ENCODE measurements at places on chromosomes 1 and 21.

DNA sequence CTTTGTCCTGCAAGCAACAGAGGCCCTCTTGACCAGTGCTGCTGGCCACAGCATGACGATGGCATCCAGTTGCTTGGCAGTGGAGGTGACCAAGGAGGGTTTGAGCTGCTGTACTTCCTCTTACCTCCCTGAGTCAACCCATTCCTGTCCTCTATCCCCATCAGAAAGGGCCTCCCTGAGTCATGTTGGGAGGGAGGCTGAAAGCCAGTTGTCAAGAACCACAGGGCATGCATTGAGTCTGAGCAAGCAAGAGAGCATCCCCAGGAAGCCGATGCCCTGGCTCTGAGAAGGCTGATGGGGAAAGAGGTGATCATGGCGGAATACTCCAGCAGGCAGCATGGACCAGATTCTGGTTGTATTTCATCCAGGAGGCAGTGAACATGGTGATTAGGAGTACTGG lies 69.6 kb downstream of the LACTBL1 start:
- DNase-seq, result no peak

- DNase-seq, result no peak
These were observed at the start of gene ANGPTL7 for GRCh38 chr1:11188858-11189451. Gene ANGPTL7, plus strand, starts transcription at chr1:11189355. Its CDS starts 225 bp downstream, at chr1:11189580.

DNA sequence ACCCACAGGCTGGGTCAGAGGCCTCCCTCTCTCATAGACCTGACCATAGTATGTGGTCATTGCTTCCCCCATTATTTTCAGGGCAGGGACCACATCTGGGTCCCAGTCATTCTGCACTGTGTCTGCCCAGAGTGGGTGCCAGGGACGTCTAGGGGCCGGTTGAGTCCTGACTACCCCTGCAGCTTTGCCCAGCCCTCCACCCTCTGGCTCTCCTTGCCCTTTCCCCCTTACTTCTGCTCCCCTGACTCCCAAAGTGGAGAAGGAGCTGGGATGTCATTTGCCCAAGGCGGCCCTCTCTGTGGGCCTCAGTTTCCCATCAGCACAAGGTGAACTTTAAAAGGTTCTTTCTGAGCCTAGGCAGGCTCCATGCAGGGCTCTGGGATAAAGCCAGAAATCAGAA lies 4.3 kb upstream of the TTC22 start:
- no peak for DNase-seq

GRCh38 chr1:20197329-20197791 lies 11.0 kb upstream of the PLA2G2C start:
- DNase-seq, result no peak

DNA sequence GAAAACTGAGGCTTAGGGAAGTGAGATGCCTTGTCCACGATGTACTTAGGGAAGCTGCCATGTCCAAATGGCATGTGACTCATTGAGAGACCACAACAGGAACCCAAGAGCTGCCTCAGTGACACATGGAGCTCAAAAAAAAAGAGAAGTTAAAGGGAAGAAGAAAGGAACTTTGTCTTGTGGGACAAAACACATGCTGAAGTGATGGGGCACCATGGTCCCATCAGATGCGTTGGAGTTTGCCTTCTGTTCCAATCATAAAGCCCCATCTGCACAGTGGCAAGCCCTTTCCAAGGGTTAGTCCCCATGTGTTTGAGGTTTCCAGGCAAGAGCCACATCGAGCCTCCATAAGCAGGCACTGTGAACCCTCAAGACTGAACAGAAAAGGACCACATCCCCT lies 8.0 kb downstream of the MED8 start:
- DNase-seq, result no peak

DNA sequence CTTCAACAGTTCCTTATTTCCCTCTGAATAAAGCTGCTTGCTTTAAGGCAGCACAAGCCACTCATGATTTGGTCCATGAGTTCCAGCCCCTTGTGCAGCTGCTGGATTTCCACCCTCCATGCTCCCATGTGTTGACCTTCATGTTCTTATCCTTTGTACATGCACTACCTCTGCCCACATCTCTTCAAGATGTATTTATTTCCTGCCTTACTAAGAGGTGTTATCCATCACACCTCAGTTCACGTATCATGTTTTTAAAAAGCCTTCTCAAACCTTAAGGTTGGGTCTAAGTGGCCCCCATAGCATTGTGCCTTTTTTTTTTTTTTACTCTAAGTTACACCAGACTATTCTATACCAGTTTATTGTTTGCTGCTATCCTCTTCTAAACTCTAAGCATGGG lies 107.7 kb downstream of the SIPA1L2 start:
- no peak for DNase-seq

DNA sequence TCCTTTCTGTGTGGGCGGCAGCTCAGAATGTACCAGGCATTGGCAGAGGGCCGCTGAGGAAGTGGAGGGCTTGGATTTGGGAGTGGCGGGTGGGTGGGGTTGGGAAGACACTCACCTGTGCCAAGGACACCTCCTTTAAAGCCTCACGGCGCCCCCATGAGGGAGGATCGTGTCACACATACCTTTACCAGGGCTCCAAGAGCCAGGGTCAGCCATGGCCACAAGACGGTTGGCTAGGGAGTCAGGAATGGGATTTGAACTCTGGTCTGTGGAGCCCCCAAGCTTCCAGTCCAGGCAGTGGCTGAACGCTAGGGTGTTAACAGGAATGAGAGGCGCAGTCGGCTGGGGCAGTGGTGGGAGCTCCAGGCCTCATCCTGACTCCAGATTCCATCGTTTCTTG lies 4.6 kb downstream of the NBL1 start:
- DNase-seq, result no peak

DNA sequence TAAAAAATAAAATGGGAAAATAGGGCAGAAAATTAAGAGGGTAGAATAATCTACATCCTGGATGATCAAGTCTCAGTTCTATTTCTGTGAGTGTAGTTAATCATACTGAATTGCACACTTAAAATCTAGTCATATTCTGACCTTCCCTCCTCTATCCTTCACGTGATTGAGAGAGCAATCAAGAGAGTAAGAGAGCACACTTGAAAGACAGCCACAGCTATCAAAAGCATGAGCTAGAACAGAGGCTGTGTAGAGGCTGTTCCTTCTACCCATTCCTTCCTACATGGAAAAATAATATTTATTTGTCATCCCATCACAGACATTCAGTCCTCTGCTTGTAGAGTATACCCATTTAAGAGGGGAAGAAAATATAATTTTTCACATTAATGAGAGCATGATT lies 52.4 kb downstream of the PHC2 start:
- DNase-seq, result no peak

GRCh38 chr1:57003398-57004139 lies 37.8 kb upstream of the C8B start:
- no peak for DNase-seq

- DNase-seq, result no peak
These were observed 220.0 kb downstream of the TM2D1 start for GRCh38 chr1:61504852-61505390.

GRCh38 chr1:206939841-206940587 lies 6.3 kb downstream of the PIGR start:
- DNase-seq, result no peak

Data from stimulated activated CD4-positive, alpha-beta T cell treated with anti-CD3 and anti-CD28 coated beads, Interleukin-12 subunit alpha, Interleukin-12 subunit beta, amount 100 ng/mL, for 48 hours (primary cell).